ENCODE measurements at places on chromosomes 12 and 14.

- DNase-seq, result no peak
These were observed 24.4 kb downstream of the NKX2-1 start for GRCh38 chr14:36495666-36496065.

DNA sequence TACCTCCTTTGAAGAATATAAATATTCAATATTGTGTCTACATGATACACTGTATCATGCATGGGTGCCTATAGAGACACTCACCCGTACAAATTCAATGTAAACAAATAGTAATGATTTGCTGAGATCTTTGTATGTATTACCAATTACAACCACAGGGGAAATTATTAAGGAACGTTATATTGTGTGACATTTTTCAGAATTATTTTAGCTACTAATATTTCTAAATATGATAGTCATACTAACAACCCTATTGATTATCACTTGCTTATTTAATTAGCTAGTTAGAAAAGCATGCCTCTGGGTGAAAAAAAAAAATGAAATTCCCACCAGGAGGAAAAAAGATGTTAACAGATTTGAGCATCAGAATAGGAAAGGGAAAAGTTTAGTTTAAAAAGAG is 2.1 kb downstream of the SOX5 start:
- no peak for DNase-seq

- no peak for DNase-seq
These were observed 58.2 kb upstream of the CORO1C start for GRCh38 chr12:108789546-108789945.

GRCh38 chr12:57579011-57579410 is 12.0 kb upstream of the PIP4K2C start:
- no peak for DNase-seq

DNA sequence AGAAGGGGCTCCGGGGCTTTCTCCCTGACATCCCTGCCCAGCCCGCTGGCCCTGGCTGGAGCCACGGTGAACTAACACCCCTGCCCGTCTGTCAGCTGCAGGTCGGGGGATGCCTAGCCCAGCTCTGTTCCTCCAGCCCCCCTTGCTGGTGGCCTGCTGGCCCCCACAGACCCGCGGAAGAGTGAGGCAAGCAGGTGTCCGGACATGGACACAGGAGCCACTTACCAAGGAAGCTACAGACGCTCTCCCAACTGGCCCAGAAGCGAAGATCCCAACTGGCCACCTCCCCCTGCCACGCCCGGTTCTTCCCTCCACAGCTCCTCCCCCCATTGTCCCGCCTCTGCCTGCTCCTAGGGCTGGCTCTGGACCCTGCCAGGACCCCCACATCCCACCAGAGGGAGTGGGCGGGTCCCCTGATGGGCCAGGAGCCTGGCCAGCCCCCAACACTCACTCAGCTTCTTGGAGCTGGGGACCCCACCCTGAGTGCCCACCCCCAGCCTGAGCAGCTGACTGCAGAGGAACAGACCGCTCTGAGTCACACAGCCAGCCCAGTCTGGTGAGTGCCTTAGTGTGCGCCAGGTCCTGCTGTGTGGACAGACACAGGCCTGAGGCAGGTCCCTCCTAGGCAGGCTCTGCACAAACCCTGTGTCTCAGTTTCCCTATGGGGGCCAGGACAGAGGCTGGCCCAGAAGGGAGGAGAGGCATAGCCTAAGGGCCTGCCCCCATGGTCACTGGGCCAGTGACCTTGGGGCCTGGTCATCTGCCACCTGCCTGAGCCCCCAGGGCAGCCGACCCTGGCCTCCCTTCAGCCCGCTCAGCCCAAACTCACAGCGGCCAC is 7.7 kb downstream of the AHNAK2 start:
- no peak for DNase-seq

- DNase-seq, result no peak
These were observed 21.0 kb upstream of the RNASE2 start for GRCh38 chr14:20934148-20934762.

DNA sequence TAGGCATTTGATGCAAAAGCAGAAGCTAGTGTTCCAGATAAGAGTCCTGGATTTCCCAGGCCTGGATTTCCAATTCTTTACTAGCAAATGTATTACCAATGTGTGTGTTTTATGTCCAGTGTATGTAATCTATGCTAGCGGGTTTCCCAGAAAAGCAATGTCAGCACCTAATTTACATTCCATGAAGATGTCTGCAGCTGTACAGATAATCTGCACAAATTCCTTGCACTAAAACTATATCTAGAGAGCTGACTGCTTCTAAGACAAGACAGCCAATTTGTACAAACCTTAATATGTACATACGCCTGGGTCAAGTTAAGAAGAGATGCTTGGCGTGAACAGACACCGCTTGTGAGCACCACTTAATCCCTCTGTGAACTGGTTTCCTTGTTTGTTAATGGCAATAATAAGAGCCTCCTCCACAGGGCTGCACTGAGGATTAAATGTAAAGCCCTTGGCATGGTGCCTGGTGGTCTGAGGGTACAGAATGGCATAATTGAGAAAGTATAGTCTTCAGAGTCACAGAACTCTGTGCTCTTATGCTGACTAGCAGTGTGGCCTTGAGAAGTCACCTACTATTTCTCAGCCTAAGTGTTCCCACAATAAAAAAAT is 185.6 kb downstream of the EPS8 start:
- no peak for DNase-seq
